ENCODE measurements at places on chromosomes 1 and 21.

GRCh38 chr1:82059959-82060358 lies 259.2 kb downstream of the ADGRL2 start:
- no peak for DNase-seq

GRCh38 chr1:107359472-107360241 lies 218.8 kb downstream of the NTNG1 start:
- DNase-seq = no peak

- no peak for DNase-seq
Observed at GRCh38 chr1:229986737-229987337, 80.2 kb upstream of the GALNT2 start.

GRCh38 chr1:246373828-246374569 lies 133.1 kb downstream of the SMYD3 start:
- no peak for DNase-seq

DNA sequence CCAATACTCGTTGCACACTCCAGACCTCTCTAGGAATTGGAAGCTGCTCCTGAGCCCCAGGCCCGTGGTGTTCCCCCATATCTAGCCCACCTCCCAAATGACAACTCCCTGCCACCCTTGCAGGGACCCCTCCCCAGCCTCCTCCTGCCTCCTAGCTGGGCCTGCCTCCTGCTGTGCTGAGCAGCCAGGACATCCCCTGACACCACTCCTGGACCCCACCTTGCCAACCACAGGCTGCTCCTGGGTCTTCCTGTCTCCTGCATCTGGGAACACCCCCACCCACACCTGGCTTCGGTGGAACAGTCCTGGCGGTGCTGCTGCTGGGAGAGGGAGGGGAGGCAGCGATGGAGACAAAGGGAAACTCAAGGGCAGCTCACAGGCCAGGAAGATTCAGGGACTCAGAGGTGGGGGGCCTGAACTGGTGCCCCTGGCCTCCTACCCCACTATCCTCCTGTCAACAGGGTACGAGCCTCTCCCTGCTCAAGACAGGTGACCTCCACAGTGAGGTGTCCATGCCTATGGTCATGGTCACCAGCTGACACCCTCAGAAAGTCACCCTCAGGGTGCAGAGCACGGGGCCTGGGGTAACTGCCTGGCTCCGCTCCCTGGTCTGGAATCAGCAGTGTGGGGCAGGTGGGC lies 81.2 kb downstream of the RIPK4 start:
- DNase-seq = no peak

- DNase-seq = no peak
Observed at GRCh38 chr21:41196993-41197392, 29.0 kb downstream of the BACE2 start.

DNA sequence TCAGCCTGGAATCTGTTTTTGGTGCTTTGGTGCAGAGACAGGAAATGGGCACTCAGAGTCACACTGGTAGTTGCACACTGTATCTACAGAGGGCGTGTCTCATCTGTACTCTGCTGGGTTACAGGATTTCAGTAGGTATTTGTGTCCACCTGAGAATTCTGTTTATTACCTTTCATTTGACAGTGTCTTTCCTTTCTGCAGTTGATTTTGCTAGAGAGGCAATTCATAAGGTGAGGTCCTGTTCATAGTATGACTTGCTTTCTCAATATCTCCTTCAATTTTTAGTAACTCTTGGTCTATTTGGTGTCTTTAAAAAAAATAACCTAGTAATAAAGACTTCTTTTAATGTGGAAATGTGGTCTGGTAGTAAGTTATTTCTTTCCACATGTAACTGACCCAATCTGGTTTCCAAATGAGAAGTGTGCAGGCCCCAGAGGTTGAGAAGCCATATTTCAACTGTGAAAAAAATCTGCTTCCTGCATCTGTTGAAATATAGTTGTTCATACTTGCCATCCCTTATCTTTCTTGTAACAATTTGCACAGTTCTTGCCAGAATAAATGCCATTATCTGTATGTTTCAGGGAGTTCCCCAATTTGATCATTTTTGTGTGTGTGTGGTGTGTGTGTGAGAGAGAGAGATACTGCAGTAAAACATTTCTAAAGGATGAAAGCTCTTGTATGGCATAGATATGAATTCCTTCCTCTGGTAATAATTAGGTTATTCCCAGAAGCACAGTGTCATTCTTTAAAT lies 78.4 kb upstream of the DNAJC6 start:
- DNase-seq = no peak

- no peak for DNase-seq
Observed at GRCh38 chr1:198290089-198290683, 133.4 kb downstream of the NEK7 start.

DNA sequence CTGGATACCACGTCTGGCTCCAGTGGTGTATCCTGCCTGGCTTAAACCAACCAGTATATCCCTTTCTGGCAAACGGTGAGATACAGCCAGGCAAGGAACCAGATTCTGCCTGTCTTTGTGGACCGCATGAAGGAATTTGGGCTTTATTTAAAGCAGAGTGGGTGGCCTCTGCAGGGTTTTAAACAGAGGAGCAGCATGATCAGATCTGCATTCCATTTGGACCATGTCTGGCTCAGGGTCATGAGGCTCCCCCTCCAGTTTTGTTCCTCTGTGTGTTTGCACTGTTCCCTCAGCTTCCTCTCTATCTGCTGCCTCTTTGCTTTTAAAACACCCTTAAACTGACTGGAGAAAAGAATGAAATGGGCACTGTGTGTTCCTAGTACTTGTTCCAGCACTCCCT lies 195.0 kb downstream of the GIPC2 start:
- no peak for DNase-seq

All from 8988T (cell line).